Aortic smooth muscle cell (primary cell): ENCODE measurements at places on chromosomes 1 and 21. TPM values are rescaled to one million over a fixed set of nuclear protein-coding genes. Genes with fewer than 3 reads are reported as not detected.

OR2T2 gene
- total RNA-seq = not detected in 2 replicates

PARS2 gene
- total RNA-seq = 3.0 and 3.5 TPM in 2 replicates

NUDT4B gene
- total RNA-seq = 20.1 and 26.1 TPM in 2 replicates

IARS2 gene
- total RNA-seq = 119 and 124 TPM in 2 replicates

PPP1R8 gene
- 40.7 and 46.9 TPM in 2 replicates for total RNA-seq

ZNF648 gene
- not detected in 2 replicates for total RNA-seq

NTNG1 gene
- total RNA-seq = 0.06 and 0.13 TPM in 2 replicates

ALPL gene
- total RNA-seq = under 0.01 TPM in 1 of 2 replicates, not detected in the other

MXRA8 gene
- total RNA-seq = 282 and 369 TPM in 2 replicates

AMPD1 gene
- not detected in 2 replicates for total RNA-seq
